ENCODE measurements at places on chromosomes 2 and 18.

GRCh38 chr2:9807555-9808305 lies 35.5 kb upstream of the TAF1B start:
- DNase-seq = no peak

- DNase-seq = no peak
These were observed 185.1 kb downstream of the NEDD4L start for GRCh38 chr18:58229162-58229561.

DNA sequence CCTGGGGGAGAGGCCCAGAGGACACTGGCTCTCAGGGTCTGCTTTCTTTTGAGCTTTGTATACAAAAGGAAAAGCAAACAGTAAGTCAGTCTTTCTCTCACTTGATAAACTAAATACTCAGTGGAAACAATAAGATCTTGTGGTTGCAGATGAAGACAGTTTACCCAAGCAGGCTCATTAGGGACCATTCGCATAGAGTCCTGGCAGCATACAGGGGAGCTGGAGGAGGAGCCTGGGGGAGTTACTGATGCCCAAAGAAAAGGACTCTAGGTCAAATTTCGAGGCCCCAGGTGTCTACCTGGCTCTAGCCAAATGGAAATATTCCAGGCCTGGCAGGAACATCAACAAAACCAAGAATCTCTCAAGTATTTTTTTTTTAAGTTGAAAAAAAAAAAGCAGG lies 225.3 kb downstream of the CNTNAP5 start:
- no peak for DNase-seq

DNA sequence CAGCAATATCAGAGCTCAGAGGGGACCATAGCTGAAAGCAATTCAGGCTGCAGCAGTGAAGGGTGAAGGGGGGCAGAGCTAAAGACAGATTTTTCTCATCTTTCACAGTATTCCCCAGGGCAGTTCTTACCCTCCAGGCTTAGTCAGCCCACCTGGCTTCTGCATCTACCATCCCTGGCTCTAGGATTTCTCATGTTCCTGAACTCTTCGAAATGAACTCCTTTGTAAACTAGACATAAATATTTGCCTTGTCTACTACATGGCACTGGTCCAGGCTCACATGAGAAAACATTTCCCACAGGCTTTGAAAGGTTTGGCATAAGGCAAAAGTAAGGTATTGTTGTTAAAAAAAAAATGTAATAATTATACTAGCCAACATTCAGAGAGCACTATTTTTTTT lies 23.6 kb upstream of the NEB start:
- no peak for DNase-seq

DNA sequence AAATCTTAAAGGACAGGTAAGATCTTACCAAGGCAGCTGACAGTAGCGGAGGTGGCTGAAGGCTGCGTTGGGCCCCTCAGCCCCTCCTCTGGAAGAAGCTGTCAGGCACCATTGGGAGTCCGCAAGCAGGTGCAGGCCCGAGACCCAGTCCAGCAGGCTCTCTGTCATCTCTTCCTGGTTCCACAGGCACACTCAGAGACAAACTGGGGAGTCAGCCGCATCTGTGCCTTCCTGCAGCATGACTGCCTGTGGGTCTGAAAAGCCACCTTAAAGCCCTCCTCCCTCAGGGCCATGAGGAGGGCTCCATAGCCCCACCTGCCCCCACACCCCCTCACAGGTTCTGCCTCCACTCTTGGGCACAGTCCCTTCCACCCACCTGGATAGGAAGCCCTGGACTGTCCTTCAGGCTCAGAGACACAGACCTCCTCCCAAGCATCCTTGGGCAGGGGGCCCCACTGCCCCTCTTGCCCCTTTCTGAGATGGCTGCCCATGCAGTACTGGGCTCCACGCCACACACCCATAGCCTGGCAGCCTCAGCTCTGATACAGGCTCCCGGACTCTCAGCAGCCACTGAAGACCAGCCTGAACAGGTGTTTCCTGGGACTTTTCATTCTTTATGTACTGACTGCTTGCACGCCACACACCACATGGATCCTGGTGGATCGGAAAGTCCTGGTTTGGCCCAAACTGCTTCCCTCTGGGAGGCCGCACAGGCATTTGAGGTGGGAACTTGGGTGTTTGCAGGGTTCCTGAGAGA lies 239.8 kb downstream of the SEPTIN10 start:
- DNase-seq = no peak

GRCh38 chr2:71190656-71191569 lies 36.0 kb downstream of the PAIP2B start:
- no peak for DNase-seq

DNA sequence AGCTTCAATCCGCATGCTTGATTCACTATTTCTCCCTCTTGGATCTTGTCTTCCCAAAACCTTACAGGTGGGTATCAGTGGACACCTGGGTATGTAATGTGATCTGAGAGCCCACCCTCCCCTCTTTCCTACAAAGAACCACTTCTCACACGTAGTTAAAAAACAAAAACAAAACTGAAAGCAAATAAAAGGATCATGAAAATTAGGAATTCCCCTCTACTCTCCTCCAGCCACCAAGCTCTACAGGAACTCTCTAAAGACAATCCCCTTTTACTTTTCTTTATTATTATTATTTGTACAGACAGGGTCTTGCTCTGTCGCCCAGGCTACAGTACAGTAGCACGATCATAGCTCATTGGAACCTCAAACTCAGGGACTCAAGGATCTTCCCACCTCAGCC lies 40.8 kb upstream of the MYO1B start:
- no peak for DNase-seq
